ENCODE measurements at places on chromosomes 13 and 19.
A peak's percentile ranks its signal among the peaks of the same experiment; 100 is the strongest.

- DNase-seq, result peak; percentile 78
Measured at GRCh38 chr19:29263305-29264135, 50.6 kb upstream of the UQCRFS1 start.

DNA sequence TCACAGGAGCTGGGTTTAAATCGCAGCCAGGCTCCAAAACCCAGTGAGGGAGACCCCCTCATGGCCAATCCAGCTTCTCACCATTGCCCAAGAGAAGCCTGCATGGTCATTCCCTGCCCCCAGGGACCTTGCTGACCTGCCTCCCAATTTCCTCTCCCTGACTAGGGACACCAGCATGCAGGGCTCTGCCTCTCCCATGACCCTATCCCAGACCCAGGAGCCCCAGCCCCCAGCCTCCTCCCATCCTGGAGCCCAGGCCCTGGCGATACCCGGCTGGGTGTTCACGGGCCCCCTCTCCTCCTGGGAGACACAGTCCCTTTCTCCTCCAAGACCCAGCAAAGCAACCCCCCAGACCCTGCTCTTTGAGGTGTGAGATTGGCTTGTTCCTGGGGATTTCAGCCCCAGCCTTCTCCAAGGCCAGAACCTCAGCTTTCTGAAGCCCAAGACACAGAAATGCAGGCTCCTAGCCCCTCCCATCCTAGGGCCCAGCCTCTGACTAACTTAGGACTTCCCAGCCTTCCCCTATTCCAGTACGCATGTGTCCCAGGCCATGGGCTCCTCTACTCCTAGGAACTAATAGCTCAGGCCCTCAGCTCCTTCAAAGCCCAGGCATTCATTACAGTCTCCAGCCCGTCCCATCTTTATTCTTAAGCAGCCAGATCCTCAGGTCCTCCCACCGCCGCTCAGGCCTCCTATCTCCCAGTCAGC, 1.1 kb downstream of the GYS1 start:
- peak; percentile 92 for DNase-seq

DNA sequence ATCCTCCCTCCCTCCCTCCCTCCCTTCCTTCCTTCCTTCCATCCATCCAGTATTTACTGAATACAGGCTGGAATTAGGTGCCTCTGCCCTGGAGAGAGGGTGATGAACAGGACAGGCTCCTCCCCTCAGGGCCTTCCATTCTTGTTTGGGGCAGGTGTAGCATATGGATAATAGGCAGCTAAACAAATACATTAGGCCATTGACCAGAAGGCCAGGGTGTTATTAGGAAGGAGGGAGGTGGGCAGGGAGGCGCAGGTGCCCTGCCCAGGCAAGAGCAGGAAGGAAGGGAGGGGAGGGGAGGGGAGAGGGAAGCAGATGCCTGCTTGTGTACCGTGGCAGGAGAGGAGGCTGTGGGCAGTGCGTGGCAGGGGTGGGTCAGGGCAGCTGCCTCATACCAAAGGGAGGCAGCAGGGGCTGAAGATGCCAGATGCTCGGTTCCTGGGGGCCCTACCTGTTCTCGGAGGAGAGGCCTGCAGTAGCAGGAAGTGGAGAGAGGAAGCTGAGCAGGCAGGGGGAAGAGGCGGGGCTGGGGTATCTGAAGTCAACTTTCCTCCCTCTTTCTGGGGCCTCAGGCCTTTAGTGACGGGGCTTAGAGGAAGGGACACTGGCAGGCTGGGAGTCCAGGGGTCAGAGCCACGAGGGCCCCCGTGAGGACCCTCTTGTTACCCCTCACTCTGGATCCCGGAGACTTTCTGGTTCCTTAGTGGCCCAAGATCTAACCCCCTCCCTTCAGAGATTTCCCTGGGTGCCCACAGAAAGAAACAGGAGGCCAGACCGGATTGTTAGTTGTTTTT, at the start of gene RINL:
Gene RINL (minus strand): TSS at position 495 of the 794 bp plus-strand sequence. CDS start 1,533 bp downstream, outside the sequence.
- DNase-seq, result no peak

DNA sequence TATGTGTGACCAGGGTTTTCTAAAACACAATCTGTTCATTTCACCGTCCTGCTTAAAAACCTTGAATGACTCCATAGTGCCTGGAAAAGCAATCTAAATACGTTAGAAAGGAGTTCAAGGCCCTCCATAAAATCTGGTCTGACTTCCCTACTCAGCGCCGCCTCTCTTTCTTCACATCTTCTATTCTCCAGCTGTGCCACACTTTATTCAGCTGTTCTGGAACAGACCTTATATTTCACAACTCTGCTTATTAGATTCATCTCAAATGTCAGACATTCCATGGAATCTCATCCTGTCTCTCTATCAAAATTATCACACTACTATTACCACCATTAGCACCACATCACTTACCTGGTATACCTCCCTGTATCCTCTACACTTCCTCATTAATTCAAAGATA, 19.8 kb upstream of the SPART start:
- DNase-seq, result peak; percentile 75

GRCh38 chr13:42728507-42729180, 52.7 kb upstream of the FAM216B start:
- no peak for DNase-seq

DNA sequence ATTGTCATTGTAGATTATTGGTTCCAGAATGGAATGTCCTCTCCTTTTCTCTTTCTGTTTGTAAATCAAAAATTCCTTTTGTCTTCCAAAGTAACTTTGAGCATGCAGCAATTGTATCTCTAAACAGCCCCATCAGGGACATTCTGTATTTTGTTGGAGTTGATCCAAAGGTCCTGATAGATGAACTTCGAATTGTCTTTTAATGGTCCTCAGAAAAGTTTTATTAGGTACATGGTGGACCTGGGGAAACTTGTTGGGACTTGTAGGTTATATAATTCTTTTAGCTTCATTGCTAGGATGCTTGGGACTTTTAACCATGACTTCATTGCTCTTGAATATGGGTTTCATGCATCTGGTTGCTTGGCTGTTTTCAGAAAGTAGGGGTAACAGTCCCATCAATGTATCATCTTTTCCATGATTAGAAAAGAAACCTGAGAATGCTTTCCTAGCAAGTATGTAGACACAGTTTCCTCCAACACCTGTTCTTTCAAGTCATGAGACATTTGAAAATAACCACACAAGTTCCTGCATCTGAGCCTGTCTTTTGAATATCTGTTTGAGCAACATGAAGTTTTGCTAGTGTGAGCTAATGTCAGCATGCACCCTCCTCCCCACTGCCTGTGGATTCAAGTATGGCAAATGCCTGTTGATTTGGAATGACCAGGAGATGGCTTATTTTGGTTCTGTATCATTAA, 413.1 kb downstream of the KCNRG start:
- DNase-seq, result no peak

DNA sequence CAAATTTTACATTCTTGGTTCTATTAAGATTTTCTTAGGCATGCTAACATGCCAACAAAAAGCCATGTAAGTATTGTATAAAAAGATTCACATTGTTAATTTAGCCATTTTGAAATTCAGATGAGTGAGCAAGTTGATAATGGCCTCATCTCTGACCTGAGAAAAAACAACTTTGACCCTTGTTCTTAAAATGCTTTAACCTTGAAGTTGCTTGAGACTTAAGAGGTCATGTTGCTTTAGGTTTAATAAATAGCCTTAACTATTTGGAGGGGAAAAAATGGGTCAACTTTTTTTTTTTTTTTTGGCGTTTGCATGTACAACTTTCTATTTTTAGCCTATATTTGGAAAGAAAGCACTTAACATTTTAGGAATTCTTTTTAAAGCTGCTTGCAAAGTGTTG, 6.0 kb downstream of the MIR17HG start:
- DNase-seq, result no peak

All from muscle of leg (tissue), 16 donors.